ENCODE measurements at places on chromosomes 16 and 17. TPM values are rescaled to one million over a fixed set of nuclear protein-coding genes. Genes with fewer than 3 reads are reported as not detected.

The ABCA3 gene
- total RNA-seq, result 0.10 TPM

The GCGR gene
- 0.04 TPM for total RNA-seq

The TEFM gene
- 16.0 TPM for total RNA-seq

The HS3ST6 gene
- not detected for total RNA-seq

The ZG16B gene
- total RNA-seq, result not detected

The NACA2 gene
- total RNA-seq, result not detected

The CA7 gene
- total RNA-seq, result not detected

The SLC25A11 gene
- total RNA-seq, result 45.3 TPM

The ARL5C gene
- total RNA-seq, result not detected

GRCh38 chr16:3020247-3020603 is at the start of gene TNFRSF12A:
Gene TNFRSF12A, plus strand, starts transcription at chr16:3020368. Its CDS starts 30 bp downstream, at chr16:3020398.
- H3K4me3 ChIP-seq, result peak within 1 kb of the TSS; percentile 95
- no peaks in the 10 kb centered on the region for H3K27me3 ChIP-seq
- peak; percentile 85 for DNase-seq
- H3K36me3 ChIP-seq, result peaks cover 7% of the 10 kb centered on the region
- H3K4me1 ChIP-seq, result peaks cover 12% of the 10 kb centered on the region

DNA sequence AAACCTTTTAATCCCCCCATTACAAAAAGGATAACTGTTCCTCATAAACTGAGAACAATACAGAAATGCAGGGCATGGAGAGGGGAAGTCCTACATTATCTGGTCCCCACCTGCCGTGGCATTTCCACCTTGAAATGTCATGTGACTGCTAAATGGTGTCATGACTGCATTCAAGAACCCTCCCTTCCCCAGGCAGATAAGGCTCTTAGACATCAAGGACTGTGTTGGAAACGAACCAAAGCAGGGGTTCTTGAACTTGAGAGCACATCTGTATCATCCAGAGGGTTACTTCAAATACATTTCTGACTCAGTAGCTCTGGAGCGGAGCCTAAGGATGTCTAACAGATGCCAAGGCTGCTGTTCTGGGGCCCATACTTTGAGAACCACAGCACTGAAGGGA is 18.4 kb downstream of the CMTM3 start:
- no peaks in the 10 kb centered on the region for H3K36me3 ChIP-seq
- no peak overlapping the region for H3K4me3 ChIP-seq
- H3K4me1 ChIP-seq, result peaks cover 29% of the 10 kb centered on the region
- H3K27me3 ChIP-seq, result no peaks in the 10 kb centered on the region
- no peak for DNase-seq

- no peaks in the 10 kb centered on the region for H3K27me3 ChIP-seq
- H3K36me3 ChIP-seq, result peaks cover 3% of the 10 kb centered on the region
- H3K4me3 ChIP-seq, result no peak overlapping the region
- no peak overlapping the region for H3K27ac ChIP-seq
- no peaks in the 10 kb centered on the region for H3K4me1 ChIP-seq
These were observed 10.3 kb downstream of the ATXN1L start for GRCh38 chr16:71855937-71856662.

GRCh38 chr17:40648384-40648968 is 858 bp upstream of the SMARCE1 start:
- 0 out of 2 replicates have a peak, but pooled peaks cover 12% of the 10 kb centered on the region for H3K36me3 ChIP-seq
- no peaks in the 10 kb centered on the region for H3K27me3 ChIP-seq
- H3K4me1 ChIP-seq, result peaks cover 6% of the 10 kb centered on the region
- DNase-seq, result no peak
- H3K27ac ChIP-seq, result peak overlapping the region; percentile 98

- H3K36me3 ChIP-seq, result no peaks in the 10 kb centered on the region
- H3K27me3 ChIP-seq, result no peaks in the 10 kb centered on the region
- no peak overlapping the region for H3K4me3 ChIP-seq
- H3K4me1 ChIP-seq, result no peaks in the 10 kb centered on the region
- H3K27ac ChIP-seq, result no peak overlapping the region
These were observed 266.5 kb upstream of the HSBP1 start for GRCh38 chr16:83541231-83541630.

DNA sequence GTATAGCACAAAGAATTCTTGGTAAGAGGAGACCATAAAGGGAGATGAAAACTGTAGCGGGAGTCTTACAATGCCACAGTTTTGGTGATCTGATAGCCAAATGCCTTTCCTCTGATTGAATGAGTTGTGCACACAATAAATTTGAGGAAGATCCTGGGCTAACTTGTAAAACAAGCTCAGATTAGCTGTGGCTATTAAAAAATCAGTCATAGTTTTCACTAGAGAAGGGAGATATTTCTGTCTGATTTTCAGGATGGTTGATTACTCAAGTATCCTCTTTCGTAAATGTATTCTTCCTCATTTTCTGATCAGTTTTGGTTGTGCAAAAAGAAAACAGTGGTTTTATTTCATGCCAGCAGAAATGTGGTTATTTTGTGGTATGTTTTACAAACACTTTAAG is 9.1 kb upstream of the METTL9 start:
- H3K36me3 ChIP-seq, result no peaks in the 10 kb centered on the region
- H3K4me1 ChIP-seq, result no peaks in the 10 kb centered on the region
- no peak overlapping the region for H3K4me3 ChIP-seq
- no peaks in the 10 kb centered on the region for H3K27me3 ChIP-seq
- no peak overlapping the region for H3K27ac ChIP-seq

DNA sequence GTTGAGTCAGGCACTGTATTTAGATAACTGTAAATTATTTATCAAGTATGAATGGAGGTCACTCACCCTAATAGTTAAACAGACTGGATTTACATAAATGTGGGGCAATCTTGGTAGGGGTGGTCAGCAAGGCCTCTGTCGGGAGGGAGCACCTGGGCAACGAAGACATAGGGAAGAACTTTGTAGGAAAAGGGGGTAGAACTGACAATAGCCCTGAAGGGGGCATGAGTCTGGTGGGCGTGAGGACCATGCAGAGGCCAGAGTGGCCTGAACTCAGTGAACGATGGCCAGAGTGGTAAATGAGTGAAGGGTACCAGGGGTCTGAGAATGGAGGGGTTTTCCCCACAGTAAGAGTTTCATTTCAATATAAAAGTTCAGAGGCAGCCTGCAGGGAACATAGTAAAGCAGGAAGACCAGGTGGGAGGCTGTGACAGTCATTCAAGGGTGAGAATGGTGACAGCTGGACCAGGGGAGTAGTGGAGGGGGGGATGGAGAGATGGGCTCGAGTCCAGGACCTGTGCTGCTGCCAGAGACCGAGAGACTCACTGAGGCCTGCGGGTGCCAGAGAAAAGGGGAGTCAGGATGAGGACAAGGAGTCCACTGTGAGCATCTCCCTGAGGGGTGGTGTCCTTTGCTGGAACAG is 2.9 kb downstream of the C17orf67 start:
- no peak overlapping the region for H3K27ac ChIP-seq
- H3K36me3 ChIP-seq, result no peaks in the 10 kb centered on the region
- H3K4me3 ChIP-seq, result no peak overlapping the region
- peaks cover 11% of the 10 kb centered on the region for H3K4me1 ChIP-seq
- H3K27me3 ChIP-seq, result no peaks in the 10 kb centered on the region
- no peak for DNase-seq

GRCh38 chr17:72520665-72521303 is 400.0 kb downstream of the SOX9 start:
- no peak for DNase-seq
- no peaks in the 10 kb centered on the region for H3K27me3 ChIP-seq
- no peak overlapping the region for H3K27ac ChIP-seq
- no peak overlapping the region for H3K4me3 ChIP-seq

DNA sequence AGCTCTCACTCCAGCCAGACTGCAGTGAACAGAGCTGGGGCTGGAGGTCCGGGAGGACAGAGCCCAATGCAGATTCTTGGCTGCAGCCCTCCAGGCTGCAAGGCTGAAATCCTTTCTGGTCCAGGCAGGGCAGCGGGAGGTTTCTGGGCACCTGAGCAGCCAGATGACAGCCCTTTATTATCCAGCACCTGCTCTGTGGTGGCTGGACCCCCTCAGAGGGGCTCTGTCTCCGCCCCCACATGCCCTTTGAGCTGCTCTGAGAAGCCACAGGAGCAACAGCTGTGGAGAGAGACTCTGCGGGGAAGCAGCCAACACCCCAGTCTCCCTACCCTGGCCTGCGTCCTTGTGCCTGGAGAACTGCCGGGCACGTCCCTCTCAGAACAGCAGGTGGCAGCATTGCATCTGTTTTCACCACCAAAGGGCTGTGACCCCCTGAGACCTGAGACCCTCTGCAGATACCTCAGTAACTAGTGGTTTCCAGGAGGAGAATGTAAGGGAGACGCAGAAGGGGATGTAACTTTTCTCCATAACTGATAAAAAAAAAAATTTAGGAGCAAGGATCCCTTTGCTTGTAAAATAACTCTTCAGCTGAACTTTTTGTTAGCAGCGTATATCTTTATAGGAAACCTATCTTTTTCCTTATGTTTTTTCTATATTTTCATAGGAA is 3.7 kb upstream of the CNP start:
- DNase-seq, result peak; percentile 95
- H3K4me1 ChIP-seq, result peaks cover 32% of the 10 kb centered on the region
- no peak overlapping the region for H3K27ac ChIP-seq
- 0 out of 2 replicates have a peak, but pooled peaks cover 1% of the 10 kb centered on the region for H3K36me3 ChIP-seq

DNA sequence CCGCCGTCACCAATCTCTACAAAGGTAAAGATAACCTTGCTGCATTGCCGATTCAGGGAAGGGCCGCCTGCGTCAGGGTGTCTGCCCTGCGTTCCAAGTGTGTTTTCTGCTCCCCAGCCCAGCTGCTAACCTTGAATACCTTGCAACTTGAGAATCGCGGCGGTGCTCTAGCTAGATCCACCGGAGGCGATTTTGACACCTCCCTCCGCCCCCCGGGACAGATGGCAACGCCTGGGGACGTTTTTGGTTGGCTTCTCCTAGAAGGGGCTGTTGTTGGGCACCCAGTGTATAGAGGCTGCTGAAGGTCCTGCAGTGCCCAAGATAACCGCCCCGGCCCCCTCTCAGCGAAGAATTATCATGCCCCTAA is 1.5 kb downstream of the HAPSTR1 start:
- DNase-seq, result peak; percentile 46
- peak overlapping the region; percentile 93 for H3K27ac ChIP-seq
- H3K4me3 ChIP-seq, result peak overlapping the region; percentile 93
- H3K27me3 ChIP-seq, result no peaks in the 10 kb centered on the region

DNA sequence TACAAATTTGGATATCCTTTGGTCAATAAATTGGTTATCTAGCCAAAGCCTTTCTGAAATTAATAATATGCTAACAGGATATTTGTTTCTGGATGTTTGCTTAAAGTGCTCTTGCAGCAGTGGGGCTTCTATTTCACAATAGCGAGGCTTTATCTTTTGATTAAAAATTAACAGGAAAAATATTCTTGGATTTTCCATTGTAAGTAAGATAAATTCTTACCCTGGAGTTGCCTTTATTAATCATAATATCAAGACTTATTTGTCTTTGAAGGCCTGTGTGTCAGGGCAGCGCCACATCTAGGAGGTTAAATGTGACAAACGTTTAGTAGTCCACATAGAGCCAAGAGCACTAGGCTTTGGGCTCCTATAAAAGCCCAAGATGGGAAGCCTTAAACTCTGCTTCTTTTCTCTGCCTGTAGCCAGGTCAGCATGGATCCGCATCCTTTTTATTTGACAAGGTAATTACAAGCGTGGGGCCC is 5.3 kb downstream of the TMEM97 start:
- peaks cover 59% of the 10 kb centered on the region for H3K36me3 ChIP-seq
- H3K4me1 ChIP-seq, result peaks cover 14% of the 10 kb centered on the region
- H3K27ac ChIP-seq, result no peak overlapping the region
- H3K4me3 ChIP-seq, result no peak overlapping the region

GRCh38 chr17:46803544-46803943 is 14.9 kb downstream of the WNT3 start:
- H3K27me3 ChIP-seq, result 0 out of 2 replicates have a peak, but pooled peaks cover 6% of the 10 kb centered on the region
- DNase-seq, result no peak
- H3K27ac ChIP-seq, result no peak overlapping the region
- H3K4me1 ChIP-seq, result no peaks in the 10 kb centered on the region

DNA sequence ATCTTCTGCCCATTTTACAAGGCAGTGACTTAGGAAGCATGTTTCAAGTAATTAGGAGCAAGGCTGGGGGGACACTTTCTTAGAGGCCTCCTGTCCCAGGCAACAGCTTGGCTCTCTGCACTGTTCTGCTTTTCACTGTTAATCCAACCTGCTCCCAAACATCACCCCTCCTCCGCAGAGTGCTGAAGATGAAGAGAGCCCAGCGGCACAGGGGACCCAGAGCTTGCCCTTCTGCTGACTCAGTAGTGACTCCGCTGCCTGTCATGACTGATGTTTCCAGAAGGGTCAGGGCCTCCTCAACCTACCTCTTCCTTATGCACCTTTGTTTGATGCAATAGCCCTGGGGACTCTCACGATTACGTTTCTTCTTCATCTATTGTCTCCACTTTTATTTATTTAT is 38.9 kb upstream of the NDRG4 start:
- no peak overlapping the region for H3K4me3 ChIP-seq
- peaks cover 20% of the 10 kb centered on the region for H3K27me3 ChIP-seq
- no peaks in the 10 kb centered on the region for H3K4me1 ChIP-seq
- H3K27ac ChIP-seq, result no peak overlapping the region

- DNase-seq, result no peak
- H3K27me3 ChIP-seq, result no peaks in the 10 kb centered on the region
- H3K4me3 ChIP-seq, result peak overlapping the region; percentile 70
- H3K36me3 ChIP-seq, result peaks cover 17% of the 10 kb centered on the region
- no peak overlapping the region for H3K27ac ChIP-seq
- H3K4me1 ChIP-seq, result peaks cover 22% of the 10 kb centered on the region
These were observed 297 bp downstream of the TBC1D10B start for GRCh38 chr16:30369938-30370455.

DNA sequence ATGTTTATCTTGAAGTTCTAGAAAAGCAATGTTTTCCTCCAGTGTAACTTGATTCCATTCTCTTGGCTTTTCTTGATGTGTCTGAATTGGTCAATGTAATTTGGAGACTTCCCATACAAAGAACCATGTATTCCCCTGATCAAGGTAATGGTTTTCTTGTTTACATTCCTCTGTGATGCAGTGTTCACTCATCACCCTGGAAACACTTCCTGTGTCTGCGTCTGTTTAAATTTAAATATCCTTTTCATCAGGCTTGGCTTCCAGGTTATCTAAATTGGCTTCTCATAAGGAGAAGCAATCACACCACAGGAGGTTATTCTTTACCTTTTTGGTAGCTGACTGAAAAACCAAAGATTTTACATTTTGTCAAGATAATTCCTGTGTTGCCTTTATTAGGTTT is 237.3 kb upstream of the WSCD1 start:
- H3K4me3 ChIP-seq, result no peak overlapping the region
- H3K4me1 ChIP-seq, result peaks cover 11% of the 10 kb centered on the region
- H3K36me3 ChIP-seq, result no peaks in the 10 kb centered on the region
- no peak overlapping the region for H3K27ac ChIP-seq

- no peaks in the 10 kb centered on the region for H3K27me3 ChIP-seq
- peak; percentile 27 for DNase-seq
- no peak overlapping the region for H3K27ac ChIP-seq
These were observed 896 bp upstream of the MYLK3 start for GRCh38 chr16:46748775-46749705.

Data from SJCRH30 (cell line).